Pulmonary artery endothelial cell (primary cell): ENCODE measurements at places on chromosomes 13 and 19.
A peak's percentile ranks its signal among the peaks of the same experiment; 100 is the strongest.

GRCh38 chr13:77143431-77143830, 116.5 kb upstream of the FBXL3 start:
- DNase-seq, result no peak

DNA sequence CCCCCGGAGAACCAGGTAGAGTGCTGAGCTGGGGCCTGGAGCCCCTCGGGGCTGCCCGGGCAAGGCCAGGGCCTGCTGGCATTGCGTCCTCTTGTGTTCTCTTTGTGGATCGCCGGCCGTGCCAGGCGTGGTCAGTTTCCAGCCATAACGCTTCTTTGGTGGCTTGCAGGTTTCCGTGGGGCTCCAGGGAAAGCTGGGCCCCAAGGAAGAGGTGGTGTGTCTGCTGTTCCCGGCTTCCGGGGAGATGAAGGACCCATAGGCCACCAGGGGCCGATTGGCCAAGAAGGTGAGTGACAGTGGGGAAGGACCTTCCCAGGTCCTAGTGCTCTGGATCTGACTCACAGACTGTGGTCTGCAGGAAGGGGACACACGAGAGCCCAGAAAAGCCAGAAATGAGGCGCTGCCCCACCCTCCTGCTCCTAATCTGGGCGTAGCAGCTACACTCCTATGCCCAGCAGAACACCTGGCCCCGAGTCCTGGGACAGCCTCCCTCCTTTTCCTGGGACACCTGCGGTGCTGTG, 57.5 kb downstream of the RAB20 start:
- no peak for DNase-seq

DNA sequence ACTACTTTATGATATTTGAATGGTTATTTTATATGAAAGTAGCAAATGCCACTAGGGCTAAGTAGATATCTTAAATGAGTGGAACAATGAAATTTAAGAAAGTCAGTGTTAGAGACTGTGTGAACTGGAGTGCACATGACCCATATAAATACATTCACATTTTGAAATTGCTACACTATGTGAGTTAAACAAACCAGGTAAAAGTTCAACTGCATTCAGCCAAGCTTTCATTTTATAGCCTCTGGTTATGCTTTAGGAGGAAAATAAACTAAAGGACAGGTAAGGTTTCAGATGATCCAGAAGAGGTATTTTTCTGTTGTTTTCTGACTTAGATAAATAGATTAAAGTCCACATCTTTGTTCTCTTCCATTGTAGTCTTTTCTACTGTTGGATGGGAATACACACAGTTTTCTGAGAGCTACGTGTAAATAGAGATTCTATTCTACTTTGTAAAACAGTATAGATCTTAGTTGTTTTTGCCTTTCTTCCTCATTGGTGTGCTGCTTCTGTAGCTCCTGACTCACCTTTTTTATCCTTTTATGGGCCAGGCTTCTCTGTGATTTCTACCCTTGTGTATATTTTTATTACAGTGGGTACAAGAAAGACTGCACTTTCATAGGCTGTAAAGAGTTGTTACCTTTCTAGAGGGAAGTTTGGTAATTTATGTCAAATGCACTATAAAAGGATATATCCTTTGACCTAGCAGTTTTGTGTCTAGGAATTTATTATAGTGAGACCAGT, 54.6 kb upstream of the KCTD4 start:
- no peak for DNase-seq

DNA sequence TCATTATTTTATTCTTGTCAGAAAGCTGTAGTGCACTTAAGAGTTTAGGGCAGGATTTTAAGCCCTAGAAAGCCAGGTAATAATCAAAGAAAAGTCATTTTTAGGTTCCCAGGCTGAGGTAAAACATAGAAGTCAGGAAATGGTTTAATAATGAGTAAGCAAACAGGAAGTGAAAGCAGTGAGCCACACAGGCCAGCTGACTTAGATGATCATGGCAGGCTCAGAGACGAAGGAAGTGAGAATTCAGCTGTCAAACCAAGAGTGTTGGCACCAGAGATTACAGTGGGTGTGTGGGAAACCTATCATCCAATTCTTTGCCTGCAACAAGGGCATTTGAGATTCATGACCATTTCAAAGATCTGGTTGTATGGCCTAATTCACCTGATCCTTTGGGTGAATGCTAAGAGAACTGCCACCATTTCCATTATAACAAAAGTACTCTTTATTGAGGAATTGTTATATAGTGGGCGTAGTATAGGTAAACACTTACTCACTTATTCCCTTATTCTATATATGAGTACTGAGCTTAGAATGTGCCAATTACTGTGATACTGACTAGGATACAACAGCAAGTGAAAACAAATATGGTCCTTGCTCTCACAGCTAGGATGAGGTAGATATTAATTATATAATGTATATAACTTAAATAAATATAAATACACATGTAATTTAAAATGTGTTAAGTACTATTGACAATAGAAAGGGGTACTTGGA, 103.7 kb upstream of the EDNRB start:
- DNase-seq, result peak; percentile 89

- no peak for DNase-seq
Observed at GRCh38 chr13:102693776-102694175, 1.1 kb downstream of the METTL21C start.

- no peak for DNase-seq
Observed at GRCh38 chr19:15257782-15258181, 25.5 kb upstream of the EPHX3 start.

DNA sequence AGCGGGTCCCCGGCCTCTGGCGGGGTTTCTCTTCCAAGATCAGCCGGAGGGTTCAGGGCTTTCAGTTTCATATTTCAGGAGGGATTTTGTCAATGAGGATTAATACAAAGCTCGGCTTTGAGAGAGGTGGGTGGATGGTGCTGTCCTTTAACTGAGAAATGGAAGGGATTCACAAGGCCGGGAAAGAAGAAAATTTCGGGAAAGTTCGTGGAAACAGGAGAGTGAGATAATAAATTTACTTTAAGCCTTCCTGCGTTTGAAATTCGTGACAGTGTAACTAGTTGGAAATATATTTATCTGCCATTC, 283 bp upstream of the PARP4 start:
- DNase-seq, result no peak
